ENCODE measurements at places on chromosomes 6 and 20.

DNA sequence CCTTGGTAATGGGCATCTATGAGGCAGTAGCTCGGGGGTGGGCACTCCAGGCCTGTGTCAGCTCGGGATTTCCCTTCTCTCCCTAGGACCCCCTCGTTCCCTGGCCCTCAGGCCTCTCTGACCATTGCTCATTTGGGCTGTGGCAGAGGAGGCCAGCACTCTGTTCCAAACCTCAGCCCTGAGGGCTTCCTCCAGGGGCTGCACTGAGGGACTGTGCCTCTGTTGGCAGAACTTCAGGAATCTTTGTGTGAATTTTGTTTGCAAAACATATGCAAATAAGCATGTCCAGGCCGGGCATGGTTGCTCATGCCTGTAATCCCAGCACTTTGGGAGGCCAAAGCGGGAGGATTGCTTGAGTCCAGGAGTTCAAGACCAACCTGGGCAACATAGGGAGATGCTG, 11.0 kb downstream of the PACSIN1 start:
- no peak for DNase-seq

GRCh38 chr6:10901770-10902169, 14.9 kb downstream of the SYCP2L start:
- no peak for DNase-seq

DNA sequence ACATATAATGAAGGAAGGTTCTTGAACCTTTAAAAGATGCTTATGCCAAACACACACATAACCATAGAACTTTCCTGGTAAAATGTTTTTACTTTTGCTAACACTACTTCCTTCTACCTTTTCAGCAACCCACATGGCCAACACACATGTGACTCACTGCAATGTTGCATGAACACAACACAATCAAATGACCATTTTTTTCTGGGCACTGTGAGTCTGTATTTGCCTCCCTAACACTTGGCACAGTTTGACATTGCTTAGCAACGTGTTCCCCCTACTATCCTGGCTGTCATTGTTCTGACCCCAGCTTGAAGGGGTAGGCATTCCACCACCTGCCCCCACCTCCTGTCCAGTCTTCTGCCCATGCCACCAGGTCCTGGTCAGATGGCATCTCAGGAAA, 204.8 kb upstream of the PRND start:
- DNase-seq = no peak

GRCh38 chr6:70337743-70338105, 34.8 kb upstream of the COL9A1 start:
- no peak for DNase-seq

DNA sequence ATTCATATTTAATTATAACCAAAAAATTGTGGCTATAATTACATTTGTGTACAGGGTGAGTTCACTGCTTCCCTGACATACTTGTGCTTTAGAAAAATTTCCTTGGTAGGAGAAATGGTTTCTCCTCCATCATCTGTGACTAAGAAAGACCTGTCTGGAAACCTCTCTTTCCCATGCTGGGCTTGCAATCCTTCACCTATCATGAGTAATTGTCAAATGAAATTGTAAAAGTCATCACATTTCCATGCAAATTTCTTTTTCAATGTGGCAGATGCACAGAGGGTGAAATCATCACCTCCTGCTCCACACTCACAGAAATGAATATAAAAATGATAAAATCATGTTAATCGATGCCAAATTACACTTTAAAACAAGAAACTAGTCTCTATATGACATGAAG, 1.5 kb upstream of the SIRPB1 start:
- no peak for DNase-seq

DNA sequence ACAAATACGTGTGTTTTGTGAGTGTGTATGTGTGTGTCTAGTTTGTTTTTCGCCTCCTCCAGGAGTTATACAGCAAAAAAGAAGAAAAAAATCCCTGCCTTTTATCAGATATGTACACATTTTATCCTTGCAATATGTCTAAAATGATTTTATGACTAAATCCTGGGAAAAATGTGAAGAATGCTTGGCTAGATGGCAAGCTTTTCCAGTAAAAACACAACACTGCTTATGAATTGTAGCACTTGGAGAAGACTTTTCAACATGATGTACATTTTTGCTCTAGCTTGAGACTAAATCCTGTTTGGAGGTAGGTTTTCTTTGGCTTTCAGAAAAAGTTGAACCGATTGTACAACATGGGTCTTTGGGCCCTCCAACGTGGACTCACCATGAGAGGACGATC, 160.2 kb downstream of the GMPR start:
- no peak for DNase-seq

DNA sequence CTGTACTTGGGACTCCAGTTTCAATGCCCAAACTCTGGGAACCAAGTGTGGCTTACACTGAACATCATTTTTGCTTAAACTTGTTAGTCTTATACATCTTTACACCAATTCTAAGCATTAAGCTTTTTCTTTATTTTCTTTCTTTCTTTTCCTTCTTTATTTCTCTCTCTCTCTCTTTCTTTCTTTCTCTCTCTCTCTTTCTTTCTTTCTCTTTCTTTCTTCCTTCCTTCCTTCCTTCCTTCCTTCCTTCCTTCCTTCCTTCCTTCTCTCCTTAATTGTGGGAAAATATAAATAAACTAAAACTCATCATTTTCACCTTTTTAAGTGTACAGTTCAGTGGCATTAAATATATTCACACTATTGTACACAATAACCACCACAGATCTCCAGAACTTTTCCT, 31.6 kb upstream of the HLA-DQA2 start:
- no peak for DNase-seq

GRCh38 chr20:39624316-39624715, 662.2 kb downstream of the DHX35 start:
- DNase-seq = no peak

GRCh38 chr20:46576774-46577395, 26.4 kb upstream of the OCSTAMP start:
- DNase-seq = no peak

DNA sequence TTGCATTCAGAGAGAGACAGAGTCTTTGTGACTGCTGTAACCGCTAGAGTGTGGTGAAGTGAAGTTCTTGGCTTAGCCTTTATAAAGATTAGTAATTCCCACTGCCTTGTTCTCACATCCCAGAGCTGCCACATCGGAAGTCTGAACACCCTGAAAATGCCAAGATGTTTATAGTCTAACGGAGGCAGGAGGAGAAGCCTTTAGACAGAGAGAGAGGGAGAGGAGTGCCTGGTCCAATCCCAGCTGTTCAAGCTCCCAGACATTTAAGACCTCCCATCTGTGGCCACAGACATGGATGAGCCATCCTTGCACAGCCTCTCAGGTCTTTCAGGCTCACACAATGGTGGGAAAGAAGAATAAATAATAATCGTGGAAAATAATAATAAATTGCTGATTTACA, 1422.8 kb upstream of the EYS start:
- DNase-seq = no peak

DNA sequence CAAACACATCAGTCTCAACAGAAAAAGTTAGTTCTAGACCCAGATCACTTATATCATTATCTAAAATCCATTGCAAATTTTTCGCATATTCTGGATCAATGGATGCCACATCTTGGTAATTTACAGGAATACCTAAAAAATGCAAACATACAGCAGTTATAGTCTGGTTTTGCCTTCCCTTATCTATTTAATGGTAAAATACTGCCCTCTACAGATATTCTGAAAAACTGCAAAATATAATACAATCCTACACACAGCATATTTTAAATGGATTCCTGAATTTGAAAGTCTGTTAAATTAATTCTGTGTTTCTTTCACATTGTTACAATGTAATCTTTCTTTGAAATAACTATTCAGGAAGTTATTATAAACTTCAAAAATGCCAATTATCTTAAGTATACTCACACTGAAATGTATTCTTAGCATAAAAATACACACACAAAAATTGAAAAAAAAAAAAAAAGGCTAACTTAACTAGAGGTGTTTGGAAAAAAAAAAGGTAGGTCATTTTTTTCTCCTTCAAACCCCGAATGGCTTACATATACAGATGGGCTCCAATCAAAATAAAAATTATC, 88.4 kb downstream of the HACE1 start:
- no peak for DNase-seq

DNA sequence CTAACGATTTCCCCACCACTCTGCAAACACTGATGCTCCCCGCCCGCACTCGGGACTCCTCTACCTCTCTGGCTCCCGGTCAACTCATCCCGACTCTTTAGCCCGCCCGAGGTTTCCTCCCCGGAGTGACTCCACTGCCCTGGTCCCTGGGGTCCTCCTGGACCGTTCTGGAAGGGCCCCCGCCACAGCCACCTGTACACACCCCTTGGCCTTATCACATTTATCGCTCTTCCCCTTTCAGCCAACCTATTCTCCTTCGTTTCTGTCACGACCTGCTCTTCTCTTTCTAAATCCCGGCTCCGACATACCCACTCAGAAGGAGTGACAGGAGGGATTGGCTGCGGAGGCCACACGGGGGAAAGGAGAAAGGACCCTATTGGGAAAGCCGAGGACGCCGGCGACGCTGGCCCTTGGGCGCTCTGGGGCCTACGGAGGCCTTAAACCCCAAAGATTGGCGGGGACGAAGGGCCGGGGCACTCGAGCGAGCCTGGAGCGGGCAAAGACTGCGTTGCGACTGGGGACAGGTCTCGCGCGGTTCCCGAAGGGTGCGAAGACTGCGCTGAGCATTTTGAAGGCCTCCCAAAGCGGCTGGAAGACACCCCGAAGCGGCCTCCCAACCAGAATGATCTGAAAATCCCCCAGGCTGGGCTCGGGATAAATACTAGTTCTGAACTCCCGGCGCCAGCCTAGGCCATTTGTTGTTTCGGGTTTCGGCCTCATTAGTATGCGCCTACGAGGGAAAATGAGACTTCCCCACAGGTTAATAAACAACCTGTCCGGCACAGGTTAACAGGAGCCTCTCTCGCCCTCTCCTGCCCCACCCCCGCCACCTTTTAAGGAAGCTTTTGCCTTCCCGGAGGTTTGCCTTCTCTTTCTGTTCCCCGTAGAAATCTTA, 9.2 kb downstream of the SIM1 start:
- no peak for DNase-seq

DNA sequence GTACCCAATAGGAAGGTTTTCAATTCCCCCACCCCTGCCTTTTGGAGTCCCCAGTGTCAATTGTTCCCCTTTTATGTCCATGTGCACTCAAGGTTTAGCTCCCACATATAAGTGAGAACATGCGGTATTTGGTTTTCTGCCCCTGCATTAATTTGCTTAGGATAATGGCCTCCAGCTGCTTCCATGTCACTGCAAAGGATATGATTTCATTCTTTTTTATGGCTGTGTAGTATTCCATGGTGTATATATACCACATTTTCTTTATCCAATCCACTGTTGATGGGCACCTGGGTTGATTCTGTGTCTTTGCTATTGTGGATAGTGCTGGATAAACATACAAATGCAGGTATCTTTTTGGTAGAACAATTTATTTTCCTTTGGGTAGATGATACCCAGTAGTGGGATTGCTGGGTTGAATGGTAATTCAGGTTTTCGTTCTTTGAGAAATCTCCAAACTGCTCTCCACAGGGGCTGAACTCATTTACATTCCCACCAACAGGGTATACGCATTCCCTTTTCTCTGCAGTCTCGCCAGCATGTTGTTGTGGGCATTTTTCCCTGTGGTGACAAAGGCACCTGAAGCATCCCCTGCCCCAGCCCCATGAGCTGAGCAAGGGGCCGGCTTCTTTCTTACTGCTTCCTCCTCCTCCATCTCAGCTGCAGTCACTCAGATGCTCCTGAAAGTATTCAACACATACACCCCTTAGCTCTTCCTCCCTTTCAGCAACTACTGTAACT, 66.7 kb downstream of the ELOVL2 start:
- no peak for DNase-seq

DNA sequence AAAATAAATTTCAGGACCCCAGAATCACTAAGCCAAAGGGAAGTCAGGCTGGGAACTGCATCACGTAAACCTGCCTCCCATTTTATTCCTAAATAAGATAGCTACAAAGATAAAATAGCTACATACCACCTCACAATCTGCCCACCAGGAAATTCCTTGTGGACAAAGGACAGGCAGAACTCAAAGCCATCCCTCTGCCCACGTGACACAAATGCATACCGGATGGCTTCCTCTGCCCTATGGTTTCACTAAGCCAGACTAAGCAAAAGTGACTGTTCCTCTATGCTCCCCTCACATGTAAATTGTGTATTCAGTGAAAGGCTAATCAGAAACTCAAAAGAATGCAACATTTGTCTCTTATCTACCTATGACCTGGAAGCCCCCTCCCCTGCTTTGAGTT, 15.0 kb downstream of the MBOAT1 start:
- DNase-seq = no peak

DNA sequence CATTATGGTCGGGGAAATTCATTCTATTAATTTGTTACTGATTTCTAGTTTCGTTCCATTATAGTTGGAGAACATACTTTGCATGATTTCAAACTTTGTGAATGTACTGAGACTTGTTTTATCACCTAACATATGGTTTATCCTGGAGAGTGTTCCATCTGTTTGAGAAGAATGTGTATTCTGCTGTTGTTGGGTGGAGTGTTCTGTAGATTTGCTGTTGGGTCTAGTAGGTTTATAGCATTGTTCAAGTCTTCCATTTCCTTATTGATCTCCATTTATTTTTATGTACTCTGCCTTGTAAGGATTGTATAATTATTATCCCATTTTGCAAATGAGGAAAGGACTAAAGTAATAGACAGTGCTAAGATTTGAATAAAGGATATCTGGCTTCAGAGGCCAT, 85.4 kb downstream of the RREB1 start:
- no peak for DNase-seq

GRCh38 chr20:24566656-24567055, 97.2 kb downstream of the SYNDIG1 start:
- DNase-seq = no peak

- DNase-seq = no peak
Measured at GRCh38 chr6:91161246-91161645, 574.4 kb upstream of the MAP3K7 start.

GRCh38 chr6:161138543-161139303, 135.1 kb downstream of the AGPAT4 start:
- no peak for DNase-seq

DNA sequence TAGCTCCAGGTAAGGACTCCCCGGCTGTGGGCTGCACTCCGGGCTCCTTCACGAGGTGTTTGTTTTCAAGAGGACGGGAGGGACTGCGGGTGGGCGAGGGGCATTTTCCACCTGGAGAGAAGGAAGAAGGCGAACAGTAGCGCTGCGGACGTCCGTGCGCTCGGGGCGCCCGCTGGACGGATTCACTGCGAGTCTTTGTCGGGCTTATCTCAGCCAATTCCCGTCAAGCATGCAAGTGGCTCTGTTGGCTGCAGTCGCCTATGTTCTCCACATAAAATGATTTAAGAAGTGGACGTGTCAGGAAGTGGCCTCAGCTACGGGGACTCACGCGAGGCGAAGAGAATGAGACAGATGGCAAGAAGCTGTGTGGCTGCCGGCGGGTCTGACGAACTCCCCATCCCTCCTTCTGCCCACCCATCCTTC, 332 bp downstream of the GRIK2 start:
- no peak for DNase-seq
